Right kidney (tissue), 9 donors: ENCODE measurements at places on chromosomes 5 and 9.
A peak's percentile ranks its signal among the peaks of the same experiment; 100 is the strongest.

DNA sequence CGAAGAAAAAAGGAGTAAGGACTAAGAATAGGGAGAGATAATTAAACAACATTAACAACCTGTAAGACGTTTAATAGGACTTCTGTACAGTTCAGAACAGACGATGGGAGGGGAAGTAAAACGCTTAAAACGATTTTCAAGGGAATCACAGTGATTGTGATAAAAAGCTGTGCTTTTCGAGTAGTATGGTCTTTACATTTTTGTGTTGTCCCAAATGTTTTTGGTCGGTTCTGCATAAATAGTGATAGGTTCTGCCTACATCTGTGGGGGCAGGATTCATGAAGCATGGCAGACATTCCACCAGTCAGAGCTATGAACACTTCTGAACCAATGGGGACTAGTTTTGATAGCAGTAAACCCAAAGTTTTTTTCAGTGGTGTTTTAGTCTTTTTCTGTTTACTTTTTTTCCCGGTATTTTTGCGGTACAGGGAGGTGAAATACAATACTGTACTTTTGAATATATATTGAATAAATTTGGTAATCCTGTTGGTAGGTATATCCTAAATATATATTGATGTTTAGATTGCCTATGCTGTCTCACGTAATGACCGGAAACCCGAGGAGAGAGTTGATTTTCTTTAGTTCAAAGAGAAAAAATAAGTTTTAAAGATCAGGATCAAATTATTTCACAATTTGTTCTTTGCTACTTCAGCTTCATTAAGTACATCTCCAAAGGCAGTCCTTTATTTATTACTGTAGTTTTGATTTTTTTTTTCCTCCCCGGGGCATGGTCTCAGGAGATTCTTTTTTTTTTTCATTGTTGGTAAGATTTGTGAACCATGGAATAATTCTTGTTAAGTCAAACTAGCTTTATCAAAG is 1.3 kb downstream of the ERBIN start:
- DNase-seq: peak; percentile 60

DNA sequence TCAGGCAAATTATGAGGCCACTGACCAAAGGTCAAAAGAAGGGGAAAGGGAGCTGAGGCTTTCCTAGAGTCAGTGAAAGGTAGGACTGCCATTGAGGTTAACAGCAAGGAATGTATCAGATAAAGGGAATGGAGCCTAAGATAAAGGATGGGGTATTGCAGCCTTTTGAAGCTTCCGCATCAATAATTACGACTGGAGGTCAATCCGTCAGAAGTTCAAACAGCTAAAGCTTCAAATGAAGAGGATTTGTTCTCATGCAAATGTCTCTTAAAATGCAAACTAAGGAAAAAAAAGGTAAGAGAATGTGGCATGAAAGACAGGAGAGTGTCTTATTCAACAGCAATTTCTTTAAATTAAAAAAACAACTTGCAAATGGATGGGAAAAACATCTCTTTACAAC is 341.1 kb upstream of the RGMB start:
- DNase-seq: no peak

- DNase-seq: no peak
Measured at GRCh38 chr5:116542619-116543018, 32.0 kb downstream of the SEMA6A start.

- DNase-seq: no peak
Measured at GRCh38 chr5:109694451-109694891, 4.7 kb downstream of the MAN2A1 start.

DNA sequence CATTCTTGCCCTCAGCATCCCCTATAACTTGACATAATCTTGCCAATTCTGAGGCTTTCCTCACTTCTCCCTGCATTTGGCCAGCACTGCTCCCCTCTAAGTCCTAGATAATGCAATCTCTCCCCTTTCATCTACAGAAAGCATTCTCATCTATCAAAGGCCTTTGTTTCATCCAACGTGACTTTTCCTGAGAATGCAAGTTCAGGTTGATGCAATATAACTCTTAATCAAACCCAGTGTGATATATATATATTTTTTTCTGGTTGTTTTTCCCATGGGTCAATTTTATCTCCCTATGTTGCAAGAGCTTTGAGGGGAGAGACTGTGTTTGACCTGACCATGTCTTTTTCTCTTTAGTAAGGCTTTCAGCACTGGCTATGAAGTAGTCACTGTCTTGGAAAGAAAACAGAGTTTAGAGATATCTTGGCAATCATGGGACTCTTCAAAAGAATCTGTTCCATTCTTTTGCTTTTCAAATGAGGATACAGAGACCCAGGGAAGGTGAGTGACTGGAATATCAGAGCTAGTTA is 268.6 kb downstream of the TRPM3 start:
- DNase-seq: no peak

- DNase-seq: no peak
Measured at GRCh38 chr9:132000659-132001058, 79.0 kb downstream of the MED27 start.

DNA sequence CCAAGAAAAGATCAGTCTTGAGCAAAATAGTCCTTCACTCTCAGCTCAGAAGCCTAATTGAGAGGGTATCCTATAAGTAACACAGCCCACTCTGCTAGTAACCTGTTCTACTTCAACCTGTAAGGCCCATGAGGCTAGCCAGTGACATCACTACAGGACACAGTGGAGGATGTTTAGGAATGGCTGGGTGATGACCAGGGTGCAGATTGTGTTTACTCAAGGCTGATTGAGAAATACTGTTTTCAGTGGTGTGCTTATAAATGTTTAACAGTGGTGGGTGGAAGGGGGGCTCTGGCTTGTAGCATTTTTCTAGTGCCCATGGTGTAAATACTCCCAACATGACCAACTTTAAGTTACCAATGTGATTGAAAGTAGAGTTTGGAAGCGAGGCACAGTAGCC is 159.8 kb upstream of the CCDC152 start:
- DNase-seq: no peak

DNA sequence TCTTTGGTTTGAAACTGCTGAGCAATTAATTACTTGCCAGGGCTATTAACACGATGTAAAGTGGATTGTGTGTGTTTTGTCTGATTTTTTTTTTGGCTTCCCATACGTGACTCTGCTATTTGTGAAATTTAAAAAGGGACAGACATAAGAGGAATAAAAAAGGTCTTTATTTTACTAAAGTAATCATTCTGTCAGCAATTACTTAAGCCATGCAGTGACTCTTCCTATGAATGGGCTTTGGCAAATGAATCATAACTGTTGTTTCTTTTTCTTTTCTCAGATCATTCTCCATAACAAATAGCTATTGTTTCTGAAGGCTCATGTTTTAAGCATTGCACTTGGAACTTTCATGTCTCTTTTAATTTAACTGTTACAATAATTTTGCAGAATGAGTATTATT is 461.3 kb upstream of the RORB start:
- DNase-seq: no peak

DNA sequence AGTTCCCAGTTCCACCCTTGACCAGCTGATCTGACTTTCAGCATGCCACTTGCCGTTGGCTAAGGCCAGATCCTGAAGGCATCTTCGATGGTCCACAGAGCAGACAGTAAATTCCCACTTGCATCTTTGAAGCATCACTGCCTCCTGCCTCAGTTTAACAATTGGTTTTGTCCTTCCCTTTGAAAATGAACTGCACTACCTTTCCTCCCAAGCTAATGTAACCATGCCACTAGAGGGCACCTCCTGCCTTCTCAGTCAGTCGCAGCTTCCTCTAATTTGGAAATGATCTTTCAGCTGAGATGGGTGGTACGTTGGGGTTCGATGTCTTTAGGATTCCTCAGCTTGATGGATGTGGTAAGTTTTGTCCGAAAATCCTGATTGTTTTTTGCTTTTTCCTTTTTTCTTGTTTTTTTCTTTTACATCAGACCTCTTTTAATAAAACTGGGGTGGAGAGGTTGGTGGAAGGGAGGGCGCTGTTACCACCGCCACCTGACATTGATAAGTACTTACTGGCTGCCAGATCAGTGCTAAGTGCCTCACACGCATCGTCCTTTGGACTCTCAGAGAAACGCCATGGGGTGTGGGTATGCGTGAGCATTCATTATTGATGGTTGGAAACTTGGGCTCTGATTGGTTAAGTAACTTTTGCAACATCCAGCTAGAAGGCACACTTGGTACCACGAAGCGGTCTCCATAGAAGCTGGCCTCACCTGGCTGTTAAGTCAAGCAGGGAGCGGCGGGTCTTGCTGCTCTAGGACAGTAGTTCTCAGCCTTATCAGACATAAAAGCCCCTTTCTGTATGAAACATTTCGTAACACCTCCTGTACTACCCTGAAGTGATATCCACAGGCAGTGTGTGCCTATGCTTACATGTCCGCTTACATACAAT is 16.9 kb downstream of the PTTG1 start:
- peak; percentile 71 for DNase-seq

- DNase-seq: no peak
Measured at GRCh38 chr9:131590449-131590848, 45.1 kb downstream of the PRRT1B start.

- DNase-seq: no peak
Measured at GRCh38 chr9:126902210-126902609, 12.4 kb upstream of the RALGPS1 start.

- no peak for DNase-seq
Measured at GRCh38 chr5:124980163-124980941, 233.9 kb upstream of the ZNF608 start.

GRCh38 chr5:142931896-142932686 is 161.9 kb downstream of the ARHGAP26 start:
- no peak for DNase-seq

- no peak for DNase-seq
Measured at GRCh38 chr9:33881635-33882034, 64.7 kb downstream of the UBE2R2 start.

GRCh38 chr5:138620663-138621224 is 45.5 kb upstream of the HSPA9 start:
- no peak for DNase-seq

DNA sequence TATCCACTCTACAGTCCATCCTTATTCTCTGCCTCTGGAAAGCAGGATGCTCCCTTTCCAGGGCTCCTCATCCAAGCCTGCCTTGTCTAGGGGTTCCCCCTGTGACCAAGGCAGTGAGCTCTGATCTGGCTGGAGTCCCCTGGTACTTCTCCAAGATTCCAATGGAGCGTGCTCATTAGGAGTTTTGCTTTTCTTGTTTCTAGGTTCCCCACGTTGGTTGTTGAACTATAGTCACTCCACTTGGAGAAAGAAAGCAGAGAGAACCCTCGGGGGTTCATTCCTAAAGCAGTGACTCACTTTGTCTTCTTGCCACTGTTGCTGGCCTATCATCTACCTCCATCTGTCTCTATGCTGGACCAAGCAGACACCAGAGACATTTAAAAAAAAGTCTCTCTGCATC is 192.6 kb downstream of the TLE4 start:
- no peak for DNase-seq

GRCh38 chr9:14992081-14992480 is 81.9 kb upstream of the FREM1 start:
- no peak for DNase-seq

GRCh38 chr5:146060221-146060585 is 45.2 kb downstream of the PLAC8L1 start:
- no peak for DNase-seq

DNA sequence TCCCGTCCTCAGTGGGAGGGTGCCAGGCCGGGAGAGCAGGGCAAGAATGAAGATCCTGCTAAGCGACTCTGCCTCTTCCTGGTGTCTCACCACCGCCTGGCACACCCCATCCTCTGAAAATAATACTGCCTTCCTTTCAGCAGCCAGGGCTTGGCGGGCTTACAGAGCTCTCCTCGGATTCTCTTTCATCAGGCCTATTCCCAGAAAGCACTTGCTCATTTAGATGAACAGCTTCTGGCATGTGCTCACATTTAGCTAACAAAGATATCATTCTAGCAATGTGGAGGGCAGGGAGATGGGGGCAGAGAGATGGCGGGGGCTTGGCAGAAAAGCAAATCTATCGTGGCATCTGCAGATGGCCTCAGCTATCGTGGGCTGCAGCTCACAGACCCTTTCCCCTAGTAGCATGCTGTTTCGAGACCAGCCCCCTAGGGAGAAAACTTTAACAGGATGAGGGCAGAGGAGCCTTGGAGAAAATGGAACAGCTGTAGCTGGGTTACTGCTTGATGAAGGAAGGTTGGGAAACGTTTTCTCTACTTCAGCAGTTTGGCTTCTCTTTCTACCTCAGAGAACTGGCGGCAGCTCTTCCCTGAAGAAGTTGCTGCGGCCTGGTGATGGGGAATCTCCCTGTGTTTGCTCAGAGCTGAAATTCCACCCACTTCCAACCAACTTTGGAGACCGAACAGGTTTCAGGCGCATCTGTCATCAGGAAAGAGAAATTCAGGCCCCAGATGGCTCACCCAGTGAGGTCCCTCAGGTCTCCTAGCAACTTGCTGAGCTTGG is 102.1 kb downstream of the TMEM174 start:
- peak; percentile 55 for DNase-seq

DNA sequence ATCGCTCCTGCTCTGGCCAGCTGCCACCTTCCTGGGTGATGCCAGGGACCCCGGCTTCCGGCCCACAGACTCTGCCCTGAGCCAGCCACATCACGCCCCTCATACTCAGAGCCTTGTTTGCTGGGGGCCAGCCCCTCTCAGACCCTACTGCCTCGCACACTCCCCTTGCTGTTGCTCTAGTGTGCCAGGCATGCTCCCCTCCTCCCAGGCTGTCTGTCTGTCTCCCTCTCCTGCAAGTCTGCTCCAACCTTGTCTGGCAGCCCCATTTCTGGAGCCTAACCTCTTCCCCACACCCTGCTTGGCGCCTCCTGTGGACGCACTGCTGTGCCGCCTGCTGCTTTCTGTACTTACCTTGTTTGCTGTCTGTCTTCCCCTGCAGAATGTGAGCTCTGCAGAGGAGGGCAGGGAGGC is 184.7 kb downstream of the HSPA4 start:
- DNase-seq: no peak

- DNase-seq: no peak
Measured at GRCh38 chr9:281741-282645, 67.3 kb downstream of the DOCK8 start.

GRCh38 chr9:1771094-1771789 is 243.9 kb upstream of the SMARCA2 start:
- DNase-seq: no peak

DNA sequence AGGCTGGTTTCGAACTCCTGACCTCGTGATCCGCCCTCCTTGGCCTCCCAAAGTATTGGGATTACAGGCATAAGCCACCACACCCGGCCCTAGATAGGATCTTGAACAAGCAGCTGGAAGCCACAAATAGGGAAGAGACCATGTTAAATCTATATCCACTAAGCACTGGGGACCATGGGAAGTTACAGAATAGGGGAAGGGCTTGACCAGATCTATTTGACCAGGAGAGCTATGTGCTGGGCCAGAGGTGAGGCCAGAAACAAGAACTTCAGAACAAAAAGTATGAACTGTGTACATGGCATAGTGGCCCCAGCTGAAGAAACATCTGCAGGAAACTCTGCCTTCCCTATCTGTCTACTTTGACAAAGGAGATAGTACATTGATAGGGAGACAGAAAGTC is 10.8 kb downstream of the KLF4 start:
- DNase-seq: no peak

- DNase-seq: peak; percentile 9
Measured at GRCh38 chr5:64298586-64298985, 132.9 kb downstream of the RNF180 start.

- no peak for DNase-seq
Measured at GRCh38 chr5:139835656-139836055, 40.0 kb downstream of the PSD2 start.

DNA sequence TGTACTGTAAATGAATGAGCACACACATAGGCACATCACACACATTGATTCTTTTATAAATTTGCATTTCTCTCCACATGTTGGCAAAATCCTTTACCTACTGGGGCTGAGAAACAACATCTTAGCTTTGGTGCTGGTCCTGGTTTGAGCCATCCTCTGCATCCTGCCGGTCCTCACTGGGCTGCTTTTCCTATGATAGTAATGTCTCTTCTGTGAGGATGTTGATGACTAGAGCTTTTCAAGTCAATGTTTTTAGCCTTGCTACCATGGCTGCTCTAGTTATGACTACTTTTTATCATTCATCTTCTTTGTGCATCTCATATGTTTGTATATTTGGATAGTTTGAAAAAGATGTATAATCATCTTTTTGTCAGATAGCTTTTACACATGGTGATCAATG is 280.4 kb upstream of the CD180 start:
- no peak for DNase-seq
